ENCODE measurements at places on chromosomes 3 and 15.

- DNase-seq: no peak
Observed at GRCh38 chr3:146896711-146897110, 291.6 kb upstream of the PLSCR5 start.

DNA sequence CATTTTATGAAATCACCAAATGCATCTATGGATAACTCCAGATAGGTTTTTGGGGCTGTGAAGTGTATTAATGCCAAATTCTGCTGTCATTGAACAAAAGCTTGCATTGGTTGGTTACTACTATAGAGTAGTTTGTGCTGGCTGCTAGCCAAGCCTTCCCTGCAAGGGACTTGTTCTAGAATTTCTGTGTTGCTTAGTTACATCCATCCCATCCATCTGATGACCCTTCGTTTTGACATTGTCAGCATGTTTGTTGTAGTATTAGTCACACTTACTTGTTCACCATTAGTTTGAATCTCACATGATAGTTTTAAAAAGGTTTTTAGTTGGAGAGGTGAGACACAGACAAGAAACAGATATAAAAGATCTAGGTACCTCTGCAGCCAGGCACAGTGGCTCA is 7.0 kb upstream of the NIPA2 start:
- no peak for DNase-seq

DNA sequence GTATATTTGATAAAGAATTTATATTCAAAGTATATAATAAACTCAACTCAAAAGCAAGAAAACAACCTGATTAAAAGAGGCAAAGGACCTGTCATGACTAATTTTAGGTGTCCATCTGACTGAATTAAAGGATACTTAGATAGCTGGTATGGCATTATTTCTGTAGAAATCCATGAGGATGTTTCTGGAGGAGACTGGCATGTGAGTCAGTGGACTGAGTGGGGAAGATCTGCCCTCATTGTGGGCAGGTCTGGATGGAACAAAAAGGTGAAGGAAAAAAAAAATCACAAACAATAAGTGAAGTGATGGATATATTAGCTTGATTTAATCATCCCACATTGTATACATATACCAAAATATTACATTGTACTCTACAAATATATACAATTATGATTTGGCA is 16.6 kb downstream of the ANKRD28 start:
- no peak for DNase-seq

- DNase-seq: no peak
Observed at GRCh38 chr3:18531662-18532061, 106.5 kb upstream of the SATB1 start.

DNA sequence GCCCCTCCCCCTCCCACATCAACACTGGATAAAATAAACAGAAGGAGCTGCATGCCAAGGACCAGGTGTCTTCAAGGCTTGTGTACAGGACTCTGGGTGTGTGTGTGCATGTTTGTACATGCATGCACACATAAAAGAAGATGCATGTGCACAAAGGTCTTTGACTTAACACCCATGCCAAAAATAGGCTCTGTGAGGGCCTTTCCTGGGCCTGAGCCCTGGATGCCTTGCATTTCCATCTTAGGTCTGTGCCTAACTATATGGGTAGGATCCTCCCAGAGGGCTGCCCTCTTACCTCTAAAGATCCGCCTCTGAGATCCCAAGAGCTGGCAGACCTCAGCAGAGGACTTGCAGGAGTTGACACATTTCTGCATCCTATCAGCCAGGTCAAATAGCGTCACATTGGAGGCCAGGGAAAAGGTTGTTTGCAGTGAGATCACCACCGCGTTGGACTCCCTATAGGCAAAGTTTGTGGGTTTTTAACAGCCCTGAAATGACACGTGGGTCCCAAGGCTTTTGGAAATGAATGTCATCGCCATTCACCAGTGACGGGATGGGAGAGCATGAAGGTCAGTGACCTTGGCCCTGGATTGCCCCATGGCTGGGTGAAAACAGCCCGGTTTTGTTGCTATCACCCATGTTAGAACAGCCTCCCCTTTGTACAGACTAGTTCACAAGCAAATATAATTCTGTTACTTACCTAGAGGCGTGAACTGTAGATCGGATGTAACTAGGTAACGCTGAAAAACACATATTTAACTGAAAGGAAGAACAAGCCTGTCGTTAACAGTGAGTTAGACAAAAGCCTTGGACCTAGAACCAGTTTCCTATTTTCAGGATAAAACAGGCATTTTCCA is 54.0 kb downstream of the HEG1 start:
- no peak for DNase-seq

DNA sequence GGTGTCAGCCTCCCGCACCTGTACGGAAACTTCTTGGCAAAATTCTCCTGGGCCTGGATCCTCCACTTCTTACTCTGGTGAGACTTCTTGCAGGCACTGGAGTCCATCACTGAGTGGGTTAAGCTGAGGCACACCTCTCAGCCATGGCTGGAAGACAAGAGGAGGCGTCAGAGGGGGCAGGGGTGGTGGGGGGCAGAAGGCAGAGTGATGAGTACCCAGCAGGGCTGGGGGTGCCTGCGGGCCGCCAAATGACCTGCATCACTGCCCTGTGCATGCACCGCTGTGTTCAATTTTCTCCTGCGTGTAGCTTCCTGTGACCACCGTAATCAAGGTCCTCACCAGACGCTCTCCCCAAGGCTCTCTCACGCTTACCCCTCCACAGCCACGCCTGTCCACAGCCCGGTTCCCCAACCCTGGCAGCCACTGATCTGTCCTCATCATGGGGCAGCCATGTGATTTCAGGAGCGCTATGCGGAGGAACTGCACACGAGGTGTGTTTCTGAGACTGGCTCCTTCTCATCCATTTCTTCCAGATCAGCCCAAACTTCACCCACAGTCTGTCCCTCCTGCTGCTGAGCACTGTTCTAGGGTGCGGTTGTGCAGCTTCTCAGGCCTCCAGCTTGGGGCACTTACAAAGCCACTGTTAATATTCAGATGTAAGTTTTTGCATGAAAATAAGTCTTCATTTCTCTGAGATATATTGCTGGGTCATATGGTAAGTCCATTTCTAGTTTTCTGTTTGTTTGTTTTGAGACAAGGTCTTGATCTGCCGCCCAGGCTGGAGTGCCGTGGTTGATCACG is 5.2 kb downstream of the C3orf22 start:
- peak; percentile 2 for DNase-seq

GRCh38 chr3:98732286-98733052 is 30.7 kb upstream of the ST3GAL6 start:
- DNase-seq: peak; percentile 57

DNA sequence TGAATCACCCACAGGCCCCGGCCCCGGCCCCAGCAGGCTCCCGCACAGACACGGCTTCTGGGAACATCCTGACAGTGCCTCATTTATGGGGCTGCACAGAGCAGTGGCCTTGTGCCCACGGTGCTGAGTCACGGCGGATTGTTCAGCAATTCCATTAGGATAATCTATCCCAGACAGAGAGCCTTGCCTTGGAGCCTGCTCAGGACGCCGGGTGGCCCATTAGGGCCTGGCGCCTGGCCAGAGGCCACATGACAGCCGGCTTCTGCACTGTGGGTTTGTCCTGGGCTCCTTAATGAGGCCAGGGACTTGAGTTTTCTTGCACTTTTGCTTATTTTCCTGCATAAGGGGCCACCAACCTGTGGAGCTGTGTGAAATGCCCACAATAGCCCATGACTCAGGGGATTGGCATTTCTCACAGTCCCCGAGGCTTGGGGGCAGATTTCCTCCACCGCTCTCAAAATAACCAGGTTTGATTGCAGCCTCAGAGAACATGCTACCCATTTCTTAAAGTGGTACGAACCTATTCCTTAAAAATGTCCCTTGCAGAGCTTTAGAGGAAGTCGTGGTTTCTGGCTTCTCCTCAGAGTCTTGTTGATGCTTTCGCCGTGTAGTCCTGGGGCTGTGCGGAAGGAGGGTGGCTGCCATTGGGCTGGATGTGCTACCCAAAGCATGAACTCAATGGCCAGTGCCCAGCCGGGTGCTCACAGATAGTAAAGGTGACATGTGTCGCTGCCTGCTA is 19.0 kb downstream of the SYNM start:
- DNase-seq: peak; percentile 47

- no peak for DNase-seq
Observed at GRCh38 chr3:80767604-80768003, 993.8 kb downstream of the GBE1 start.

DNA sequence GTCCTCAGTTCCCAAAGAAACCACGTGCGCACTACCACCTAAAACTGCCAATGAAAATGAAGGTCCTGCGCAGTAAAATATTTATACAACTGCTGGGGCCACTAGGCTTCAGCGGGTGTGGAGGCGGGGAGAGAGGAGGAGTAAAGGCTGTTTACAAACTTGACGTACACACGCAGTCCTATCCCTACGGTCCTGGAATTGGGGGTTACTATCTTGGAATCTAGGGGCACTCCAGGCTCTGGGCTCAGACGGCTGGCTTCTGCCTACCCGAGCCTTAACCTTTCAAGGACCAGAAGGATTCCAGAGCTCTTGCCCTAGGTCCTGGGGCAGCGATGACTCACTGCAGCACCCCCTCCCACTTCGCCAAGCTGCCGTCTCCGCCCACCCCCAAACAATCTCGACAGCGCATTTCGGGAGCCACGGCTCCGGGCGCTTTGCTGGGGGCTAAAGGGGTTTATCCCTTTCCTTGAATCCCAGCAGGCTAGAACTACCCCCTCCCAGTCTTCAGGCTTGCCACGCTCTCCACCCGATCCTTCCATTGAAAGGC is 3.0 kb downstream of the ADAMTS9 start:
- DNase-seq: peak; percentile 18

GRCh38 chr3:133393204-133393603 is 6.7 kb upstream of the BFSP2 start:
- DNase-seq: no peak

- DNase-seq: no peak
Observed at GRCh38 chr3:12388185-12388584, 96.1 kb upstream of the TSEN2 start.

DNA sequence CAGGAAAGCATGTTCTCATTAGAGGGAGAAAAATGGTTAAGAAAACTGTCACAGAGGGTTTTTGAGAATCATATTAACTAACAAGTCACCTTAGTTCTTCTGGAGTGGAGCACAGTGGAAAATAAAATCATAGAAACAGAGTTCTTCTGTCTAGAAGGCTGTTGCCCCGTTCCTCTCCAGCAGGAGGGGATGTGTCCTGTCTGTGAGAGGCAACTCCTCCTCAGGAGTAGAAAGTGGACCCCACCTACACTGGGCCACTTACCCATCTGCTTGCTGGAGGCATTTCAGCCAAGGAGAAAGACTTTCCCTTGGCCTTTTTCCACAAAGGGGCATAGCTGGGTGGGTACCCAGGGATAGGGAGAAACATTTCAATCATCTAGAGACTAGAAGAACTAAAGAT is 106.6 kb downstream of the SSR3 start:
- DNase-seq: peak; percentile 34

GRCh38 chr3:15667484-15667883 is 65.9 kb downstream of the BTD start:
- no peak for DNase-seq

DNA sequence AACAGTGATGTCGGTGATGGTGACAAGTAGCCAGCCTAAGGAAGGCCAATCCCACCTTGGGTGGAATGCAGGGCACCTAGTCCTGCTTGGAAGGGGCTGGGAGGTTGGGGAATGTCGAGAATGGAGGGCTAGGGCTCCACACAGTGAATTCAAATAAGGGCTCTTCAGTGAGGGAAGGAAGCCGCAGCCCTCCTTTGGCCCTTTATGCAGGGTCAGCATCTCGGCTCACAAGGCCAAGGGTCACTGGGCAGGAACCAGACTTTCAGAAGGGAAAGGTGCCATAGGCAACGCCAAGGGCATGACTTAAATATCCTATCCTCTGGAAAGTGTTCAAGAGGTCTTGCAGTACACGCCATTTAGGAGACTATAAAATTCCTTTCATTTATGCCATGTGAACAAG is 56.9 kb downstream of the CLEC3B start:
- DNase-seq: no peak

GRCh38 chr15:43253431-43254403 is 13.0 kb downstream of the TGM5 start:
- DNase-seq: no peak

- DNase-seq: no peak
Observed at GRCh38 chr15:48930735-48931134, 33.0 kb downstream of the SHC4 start.

DNA sequence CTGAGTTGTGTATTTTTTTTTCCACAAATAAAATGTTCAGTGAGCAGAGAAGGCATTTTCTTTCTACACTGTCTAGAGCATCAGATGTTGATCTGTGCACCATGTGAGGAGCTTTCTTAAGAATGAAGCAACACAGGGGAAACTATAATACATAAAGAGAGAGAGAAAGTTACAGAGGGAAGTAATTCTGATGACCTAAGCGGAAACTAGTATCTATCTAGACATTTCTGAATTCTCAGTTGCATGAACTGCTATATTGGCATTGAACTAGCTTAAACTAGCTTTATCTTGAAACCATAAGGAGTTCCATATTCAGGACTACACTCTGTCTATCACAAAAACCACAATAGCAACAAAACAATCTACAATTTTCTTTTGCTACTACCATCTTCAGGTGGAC is 822.4 kb downstream of the VGLL3 start:
- no peak for DNase-seq

- DNase-seq: no peak
Observed at GRCh38 chr15:49610157-49610918, 10.3 kb downstream of the FAM227B start.

DNA sequence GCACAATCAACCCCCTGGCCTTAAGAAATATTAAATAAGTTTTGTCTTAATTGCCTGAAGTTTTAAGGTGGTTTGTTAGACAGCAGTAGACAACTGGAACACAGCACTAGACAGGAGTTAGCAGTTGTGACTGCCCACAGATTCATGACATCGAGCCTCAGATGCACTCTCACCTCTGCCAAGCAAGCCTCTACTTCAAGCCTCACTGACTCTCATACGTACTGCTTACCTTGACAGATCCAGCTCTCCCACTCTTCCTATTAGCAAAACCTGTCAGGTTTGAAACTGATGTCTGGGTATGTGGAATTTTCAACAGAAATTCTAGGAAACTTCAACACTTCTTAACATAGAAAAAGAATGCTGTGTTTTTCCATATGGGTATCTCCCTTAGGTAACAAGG is 382.9 kb upstream of the DPH6 start:
- no peak for DNase-seq

DNA sequence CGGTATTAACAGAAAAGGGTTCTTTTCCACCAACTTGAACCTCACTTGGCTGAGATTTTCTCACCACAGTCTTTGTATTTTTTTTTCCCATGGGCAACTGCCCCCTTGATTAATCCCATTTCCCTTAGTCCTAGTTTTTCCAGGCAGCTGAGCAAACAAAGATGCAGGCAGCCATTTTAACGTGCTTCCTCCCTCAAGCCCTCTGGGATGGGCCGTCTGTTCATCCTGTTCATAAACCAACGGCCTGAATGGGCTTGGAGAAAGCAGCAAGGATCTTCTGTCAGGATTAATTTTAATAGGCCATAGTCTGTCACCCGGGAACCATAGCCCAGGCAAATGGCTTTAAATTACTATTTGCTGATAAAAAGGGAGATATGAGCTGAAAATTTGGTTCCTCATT is 10.4 kb upstream of the POLR2M start:
- peak; percentile 20 for DNase-seq

- no peak for DNase-seq
Observed at GRCh38 chr15:39692356-39693327, 90.0 kb downstream of the FSIP1 start.
